Left cardiac atrium (tissue), 4 donors: ENCODE measurements at places on chromosomes 2 and 18. TPM values are rescaled to one million over a fixed set of nuclear protein-coding genes. Genes with fewer than 3 reads are reported as not detected.

DNA sequence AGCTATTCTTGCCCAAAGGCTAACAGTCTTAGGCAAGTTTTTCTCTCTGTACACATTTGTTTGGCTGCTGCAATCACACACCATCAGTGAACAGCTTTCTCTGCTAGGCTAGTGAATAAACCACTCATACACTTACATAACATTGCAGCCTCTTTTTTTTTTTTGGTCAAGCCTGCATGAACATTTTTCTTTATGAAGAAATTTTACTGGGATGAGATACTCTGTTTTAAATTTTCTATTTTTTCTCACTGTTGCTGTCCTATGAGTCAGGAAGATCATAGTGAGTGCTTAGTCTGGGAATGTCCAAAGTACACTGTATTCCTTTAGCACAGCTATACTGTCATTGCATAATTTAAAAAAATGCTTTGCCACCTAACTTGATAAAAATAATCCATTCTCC, 58.5 kb downstream of the ROCK1 start:
- DNase-seq, result no peak

Gene NDC80
- 1.2 TPM for total RNA-seq

GRCh38 chr2:152036611-152037469, 62.0 kb downstream of the CACNB4 start:
- DNase-seq, result peak; percentile 70

Gene PTPRN
- not detected for total RNA-seq

GRCh38 chr2:24920098-24920808, at the start of gene ADCY3:
TSS of gene ADCY3 (minus strand) at chr2:24920237. CDS start at chr2:24918987, 1,250 bp downstream.
- peak; percentile 62 for DNase-seq
